ENCODE measurements at places on chromosomes 16 and 17.

DNA sequence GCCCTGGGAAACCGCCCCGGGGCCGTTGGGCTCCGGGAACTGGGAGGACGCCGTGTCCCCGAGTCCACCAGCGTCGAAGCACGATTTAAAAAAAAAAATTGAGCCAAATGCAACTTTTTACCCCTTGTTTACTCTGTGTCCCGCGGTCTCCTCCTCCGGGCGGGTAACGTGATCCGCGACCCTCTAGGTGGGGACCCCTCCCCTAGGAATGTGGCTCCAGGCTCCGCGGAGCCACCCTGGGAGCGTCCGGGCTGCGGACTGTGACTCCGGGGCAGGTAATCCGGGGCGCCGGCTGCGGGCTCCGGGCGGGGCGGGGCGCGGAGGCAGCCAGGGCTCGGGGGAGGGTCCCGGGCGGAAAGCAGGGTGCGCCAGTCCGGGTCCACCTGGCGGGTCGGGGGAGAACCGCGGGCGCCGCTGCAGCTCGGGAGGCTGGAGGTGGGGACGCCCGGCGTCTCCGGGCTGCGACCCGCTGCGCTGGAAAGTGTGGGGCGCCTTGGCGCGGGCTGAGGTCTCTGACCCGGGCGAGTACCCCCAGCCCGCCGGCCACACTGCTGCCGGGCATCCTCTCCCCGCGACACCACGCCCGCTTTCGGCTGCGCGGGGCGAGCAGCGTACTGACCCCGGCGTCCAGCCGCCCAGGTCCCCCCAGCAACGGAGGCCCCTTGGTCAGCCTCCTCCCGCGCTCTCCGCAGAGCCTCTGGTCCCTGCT is 852 bp upstream of the HELZ start:
- DNase-seq, result peak; percentile 60

DNA sequence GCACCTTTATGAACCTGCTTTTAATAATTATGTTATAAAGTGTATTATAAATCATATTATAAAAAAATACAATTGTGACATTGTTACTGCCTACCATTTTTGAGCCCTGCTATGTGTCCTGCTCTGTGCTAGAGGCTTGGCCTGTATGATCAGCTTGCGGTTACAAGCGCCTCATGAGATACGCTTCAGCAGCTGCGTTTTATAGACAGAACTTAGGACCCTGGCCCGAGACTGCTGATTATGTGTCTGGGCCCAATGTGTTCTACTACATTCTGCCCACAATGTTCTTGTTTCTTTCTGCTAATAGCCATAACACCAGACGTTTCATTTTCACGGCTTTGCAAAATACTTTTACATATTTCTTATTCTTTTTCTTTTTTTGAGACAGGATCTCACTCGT is 395.8 kb downstream of the SLC39A11 start:
- DNase-seq, result no peak

GRCh38 chr17:39243155-39243554 is 17.4 kb upstream of the STAC2 start:
- no peak for DNase-seq

- DNase-seq, result no peak
Observed at GRCh38 chr16:769184-769784, 8.8 kb downstream of the MSLN start.

GRCh38 chr16:17578981-17579874 is 108.5 kb upstream of the XYLT1 start:
- peak; percentile 75 for DNase-seq

DNA sequence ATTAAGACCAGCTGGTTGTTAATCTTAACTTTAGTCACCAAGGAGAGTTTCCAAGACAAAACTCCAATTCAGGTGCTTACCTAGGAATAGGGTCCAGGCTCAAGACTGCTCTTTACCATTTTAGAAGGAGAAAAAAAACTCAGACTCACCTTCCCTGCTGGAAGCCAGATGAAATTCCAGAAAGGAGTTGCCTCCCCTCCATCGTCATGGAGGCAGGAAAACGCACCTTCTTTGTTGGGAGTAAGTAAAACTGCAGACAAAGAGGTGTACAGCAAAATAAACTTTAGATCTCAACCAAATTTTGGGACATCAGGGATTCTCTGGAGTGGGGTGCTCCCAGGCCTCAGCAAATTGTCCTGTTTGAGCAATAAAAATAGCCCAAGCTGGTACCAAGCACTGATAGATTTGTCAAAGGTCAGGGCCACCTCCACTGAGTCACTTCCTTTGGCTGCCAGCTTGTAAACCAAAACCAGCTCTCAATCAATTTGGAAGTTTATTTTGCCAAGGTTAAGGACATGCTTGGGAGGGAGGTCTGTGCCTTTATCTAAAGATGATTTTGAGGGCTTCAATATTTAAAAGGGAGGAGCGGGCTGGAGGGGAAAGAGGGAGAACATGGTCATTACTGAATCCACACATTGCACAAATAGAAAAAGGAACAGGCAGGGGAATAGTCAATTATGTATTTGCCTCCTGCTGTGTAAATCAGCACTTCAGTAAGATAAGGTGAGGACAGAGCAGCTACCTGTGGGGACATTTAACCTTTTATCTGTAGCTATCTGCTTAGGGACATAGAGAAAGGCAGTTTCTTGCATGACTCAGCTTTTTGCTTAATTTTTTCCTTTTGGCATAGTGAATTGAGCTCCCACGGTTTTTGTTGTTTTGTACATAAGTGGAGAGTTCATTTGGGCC is 1.5 kb upstream of the ALDH3A2 start:
- DNase-seq, result peak; percentile 41

GRCh38 chr16:22375117-22375962 is 921 bp upstream of the CDR2 start:
- peak; percentile 39 for DNase-seq

DNA sequence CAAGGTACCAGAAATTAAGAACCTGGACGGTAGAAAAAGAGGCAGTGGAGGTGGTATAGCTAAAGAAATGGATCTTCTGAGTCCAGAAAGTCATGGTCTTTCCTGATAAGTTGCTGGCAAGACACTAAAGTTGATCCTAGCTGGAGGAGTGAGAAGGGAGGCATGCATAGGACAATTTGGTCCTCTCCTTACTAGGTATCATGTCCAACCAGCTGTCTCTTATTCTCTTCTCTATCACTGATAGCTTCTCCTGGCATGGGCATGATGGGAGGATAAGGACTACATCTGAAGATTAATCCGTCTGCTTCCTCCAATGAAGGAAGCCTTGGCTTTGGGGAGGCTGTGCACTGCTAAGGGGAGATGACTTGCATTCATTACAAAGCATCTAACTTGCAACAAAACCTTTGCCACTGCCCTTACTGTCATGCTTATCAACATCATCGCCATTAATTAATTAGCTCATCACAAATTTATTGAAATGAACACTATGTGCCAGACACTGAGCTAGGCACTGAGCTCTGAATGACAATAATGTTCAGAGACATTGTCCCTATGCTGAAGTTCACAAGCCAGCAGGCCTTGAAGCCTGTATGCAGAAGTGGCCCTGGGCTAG is 3.1 kb upstream of the FAM117A start:
- no peak for DNase-seq
